ENCODE measurements at places on chromosomes 1 and 21.

DNA sequence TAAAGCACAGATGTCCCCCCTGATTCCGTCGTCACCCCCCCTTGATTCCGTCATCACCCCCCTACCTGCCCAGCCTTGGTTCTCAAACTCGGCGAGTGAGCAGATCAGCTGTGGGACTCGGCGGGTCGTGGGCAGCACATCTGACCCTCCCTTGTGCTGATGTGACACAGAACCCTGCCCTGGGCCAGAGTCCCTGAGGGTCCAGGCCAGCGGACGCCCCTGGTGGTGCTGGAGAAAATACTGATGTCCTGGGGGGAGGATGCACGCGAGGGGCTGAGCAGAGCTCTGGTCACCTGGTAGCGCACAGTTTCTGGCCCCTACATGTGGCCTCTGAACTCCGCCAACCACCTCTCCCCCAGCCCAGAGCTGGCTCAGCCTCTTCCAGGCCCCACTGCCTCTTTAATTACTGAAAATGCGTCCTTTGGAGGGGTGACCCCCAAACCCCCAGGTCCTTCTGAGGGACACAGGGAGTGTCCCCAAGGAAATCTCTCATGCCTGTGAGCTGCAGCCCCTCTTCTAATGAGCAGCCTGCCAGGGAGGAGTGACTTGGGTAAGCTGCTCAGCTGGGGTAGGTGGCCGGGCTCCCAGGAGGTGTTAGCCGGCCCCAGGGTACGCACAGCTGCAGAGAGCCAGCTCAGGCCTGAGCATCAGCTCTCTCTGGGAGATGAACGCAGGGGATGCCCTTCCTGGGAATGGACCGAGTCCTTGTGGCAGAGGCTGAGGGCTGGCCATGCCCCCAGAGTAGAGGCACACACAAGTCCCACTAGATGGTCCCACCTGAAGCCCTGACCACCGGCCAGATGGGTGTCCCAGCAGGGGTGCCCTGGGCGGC lies 129.5 kb upstream of the ARHGEF16 start:
- DNase-seq, result no peak

DNA sequence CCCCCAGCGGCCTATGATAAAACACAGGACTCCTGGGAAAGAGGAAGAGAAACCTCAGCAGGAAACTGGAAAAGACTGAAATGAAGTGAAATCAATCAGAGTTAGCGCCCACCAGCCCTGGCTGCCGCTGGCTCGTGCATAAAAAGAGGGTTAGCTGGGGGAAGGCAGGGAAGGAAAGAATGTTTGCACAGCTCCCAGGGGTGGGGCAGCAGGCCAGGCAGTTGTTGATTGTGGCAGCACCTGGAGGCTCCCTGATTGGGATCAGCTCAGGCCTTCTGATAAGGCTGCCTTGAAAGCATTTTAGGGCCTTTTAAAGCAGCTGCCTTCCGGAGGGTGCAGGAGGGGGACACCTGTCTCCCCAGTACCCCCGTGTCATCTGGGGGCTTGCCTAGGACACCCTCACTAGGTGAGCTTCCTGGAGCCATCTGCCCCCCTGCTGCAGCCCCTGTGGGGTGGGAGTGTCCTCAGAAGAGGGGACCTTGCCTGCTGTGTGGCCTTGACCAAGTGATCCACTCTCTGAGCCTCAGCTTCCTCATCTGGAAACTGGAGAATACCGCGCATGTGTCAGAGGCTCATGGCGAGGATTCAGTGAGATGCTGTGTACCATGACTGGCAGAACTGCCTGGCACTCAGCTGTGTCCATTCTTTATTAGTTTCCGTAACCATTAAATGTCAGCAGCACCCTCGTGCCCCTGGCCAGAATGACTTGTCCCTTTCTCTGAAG lies 6.6 kb downstream of the EPHB2 start:
- DNase-seq, result no peak

DNA sequence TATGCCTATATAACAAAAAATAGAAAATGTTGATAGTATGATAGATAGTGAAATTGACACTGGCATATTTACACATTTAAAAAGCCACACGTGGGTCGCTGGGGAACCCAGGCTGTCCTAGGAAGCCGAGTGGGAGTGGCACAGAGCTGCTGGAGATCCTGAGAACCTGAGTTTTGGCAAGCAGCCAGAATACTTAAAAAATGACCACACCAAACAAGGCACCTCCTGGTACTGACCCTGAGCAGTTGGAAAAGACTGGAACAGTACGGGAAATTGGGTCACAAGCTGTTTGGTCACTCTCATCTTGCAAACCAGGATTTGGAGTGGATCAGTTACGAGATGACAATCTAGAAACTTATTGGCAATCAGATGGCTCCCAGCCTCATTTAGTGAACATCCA lies 111.5 kb downstream of the ZFYVE9 start:
- no peak for DNase-seq

- DNase-seq, result peak; percentile 45
Measured at GRCh38 chr1:181134543-181135436, 46.3 kb downstream of the IER5 start.

DNA sequence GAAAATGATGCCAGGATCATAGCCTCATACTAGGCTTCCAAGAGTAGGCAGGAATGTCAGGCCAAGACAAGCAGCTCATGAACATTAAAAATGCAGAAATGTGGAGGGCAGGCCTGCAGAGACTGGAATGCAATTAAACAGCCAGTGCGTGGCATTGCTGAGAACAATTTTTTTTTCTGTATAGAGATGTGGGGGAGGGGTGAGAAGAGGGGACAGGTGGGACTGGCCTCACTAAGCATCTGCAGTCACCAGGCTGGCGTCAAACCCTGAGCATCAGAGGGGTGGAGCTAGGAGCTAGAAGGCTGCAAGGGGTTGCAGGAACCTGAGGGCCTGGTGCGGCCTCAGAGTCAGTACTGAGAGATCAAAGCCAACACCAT lies 114.1 kb downstream of the TNR start:
- no peak for DNase-seq

GRCh38 chr1:158025576-158026230 lies 32.3 kb downstream of the KIRREL1 start:
- no peak for DNase-seq

- DNase-seq, result no peak
Measured at GRCh38 chr1:116952738-116953275, 43.1 kb downstream of the PTGFRN start.

GRCh38 chr1:35640380-35641232 lies 720 bp downstream of the PSMB2 start:
- no peak for DNase-seq

DNA sequence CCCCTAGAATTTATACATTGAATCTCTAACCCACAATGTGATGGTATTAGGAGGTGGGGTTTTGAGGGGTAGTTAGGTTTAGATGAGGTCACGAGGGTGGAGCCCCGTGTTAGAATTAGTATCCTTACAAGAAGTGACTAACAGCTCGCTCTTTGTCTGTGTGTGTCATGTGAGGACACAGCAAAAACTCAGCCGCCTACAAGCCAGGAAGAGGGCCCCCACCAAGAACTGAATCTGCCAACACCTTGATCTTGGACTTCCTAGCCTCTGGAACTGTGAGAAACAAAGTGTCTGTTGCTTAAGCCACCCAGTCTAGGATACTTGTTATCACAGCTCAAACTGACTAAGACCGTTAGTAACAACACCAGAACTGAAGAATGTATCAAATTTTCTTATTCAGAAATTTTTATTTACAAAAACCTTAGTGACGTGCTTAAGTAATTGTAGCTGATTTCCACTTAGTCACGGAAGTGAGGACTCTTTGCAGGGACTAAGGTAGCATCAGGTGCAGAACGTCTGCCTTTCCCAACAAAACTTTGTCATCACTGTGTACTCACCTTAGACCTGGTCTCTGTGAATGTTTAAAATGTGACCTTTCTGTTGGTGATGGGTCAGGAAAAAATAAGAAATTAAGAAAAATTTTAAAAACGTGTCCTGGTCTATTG lies 24.5 kb upstream of the LRRC8C start:
- no peak for DNase-seq
